Sigmoid colon (tissue), 7 donors: ENCODE measurements at places on chromosomes 7 and 10.
A peak's percentile ranks its signal among the peaks of the same experiment; 100 is the strongest.

DNA sequence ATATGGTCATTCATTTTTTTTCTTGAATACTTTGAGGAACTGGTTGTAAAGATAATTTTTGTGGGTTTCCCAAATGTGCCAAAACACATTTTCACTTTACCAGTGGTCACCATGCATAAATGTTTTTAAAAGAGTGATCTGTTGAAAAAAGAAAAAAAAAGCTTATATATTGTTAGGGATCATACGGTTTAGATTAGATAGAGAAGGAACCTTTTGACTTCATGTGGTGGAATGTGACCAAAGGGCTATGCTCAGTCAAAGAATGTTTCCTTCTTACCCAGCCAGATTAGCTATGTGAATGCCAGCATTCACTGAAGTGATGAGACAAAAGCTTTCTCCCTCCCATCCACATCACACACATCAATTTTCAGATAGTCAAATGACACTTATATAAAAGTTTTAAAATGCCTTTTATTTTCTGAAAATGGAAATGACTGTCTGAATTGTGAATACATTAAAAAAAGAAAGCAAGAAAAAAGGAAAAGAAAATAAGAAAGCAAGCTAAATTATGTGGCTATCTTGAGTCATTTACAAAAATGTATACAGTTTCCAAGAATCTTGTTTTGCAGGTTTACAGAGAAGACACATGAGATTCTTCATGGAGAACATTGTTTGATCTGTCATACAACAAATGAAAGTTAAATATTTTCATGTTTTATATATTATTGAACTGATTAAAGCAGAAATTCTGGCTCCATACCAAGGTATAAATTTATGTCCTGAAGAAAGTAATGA lies 8.6 kb upstream of the CPED1 start:
- no peak for DNase-seq

DNA sequence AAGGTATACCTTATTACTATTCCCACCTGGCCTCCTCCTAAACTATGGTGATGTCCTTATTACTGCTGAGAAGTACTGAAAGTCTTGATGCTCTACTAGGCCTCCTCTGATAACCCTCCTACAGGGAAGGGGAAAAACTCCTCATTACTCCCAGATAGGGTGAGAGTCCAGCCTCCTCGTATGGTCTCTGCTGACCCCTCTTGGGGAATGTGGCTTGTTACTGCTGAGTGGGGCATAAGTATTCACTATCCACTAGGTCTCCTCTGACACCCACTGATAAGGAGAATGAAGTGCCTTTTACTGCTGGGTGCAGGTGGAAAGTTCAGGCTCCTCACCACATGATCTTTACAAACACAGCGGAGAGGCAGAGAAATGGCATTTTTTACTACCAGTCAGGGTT lies 222.9 kb downstream of the CHRM2 start:
- no peak for DNase-seq

DNA sequence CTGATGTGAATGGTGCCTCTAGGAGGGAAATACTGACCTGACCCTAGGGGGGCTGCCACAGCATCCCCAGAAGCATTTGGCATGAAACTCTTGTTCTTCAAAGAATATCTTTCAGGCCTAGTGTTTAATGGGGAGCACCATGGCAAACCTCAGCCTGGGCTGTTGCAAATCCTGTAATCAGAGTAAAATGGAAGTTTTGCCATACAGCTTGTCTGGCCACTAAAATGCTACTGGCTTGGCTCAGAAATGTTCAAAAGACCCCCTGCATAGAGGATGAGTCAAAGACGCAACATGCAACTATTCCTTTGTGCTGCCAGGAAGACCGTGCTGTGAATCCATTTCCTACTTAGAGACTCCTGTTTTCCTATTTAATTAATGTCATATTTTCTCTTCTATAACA lies 26.7 kb downstream of the HECW1 start:
- no peak for DNase-seq

- DNase-seq = no peak
These were observed 23.5 kb upstream of the NRP1 start for GRCh38 chr10:33358016-33358415.

DNA sequence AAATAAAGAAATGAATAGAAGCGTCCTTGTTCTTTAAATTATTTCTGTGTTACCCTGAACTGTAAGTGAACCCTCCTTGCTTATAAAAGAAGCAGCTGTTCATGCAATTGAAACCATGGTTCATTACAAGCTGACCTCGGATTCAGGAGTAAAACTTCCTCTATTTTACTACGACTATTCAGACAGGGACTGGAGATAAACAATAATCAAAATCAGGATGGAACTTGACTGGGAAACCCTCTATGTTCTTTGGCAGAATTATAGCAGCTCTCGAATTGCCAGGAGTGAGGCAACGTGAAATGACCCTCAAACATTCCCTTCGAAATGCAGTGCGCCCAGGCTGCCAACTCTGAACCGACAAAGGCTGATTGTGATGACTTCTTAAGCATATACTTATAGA lies 172.1 kb downstream of the CYP26A1 start:
- no peak for DNase-seq

DNA sequence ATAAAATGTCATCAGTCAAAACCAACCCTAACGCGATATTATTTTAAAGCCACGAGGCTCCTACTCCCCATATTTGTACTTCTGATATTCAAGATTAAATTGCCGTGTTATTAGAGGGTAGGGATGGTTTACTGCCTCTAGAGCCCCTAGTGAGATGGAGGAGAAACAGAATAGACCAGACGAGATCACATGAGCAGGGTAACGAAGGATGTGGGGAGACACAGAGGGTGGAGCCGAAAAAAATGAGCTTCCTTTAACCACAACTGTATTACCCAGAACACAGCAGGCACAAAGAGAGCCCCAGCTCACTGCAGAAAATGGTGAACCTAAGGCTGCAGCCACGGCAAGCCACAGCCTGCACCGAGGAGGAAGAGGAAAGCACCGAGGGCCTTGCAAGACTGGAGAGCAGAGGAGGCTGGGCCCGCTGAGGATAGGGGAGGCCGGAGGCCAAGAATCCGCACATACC lies 14.3 kb downstream of the ZC3HAV1 start:
- DNase-seq = no peak

DNA sequence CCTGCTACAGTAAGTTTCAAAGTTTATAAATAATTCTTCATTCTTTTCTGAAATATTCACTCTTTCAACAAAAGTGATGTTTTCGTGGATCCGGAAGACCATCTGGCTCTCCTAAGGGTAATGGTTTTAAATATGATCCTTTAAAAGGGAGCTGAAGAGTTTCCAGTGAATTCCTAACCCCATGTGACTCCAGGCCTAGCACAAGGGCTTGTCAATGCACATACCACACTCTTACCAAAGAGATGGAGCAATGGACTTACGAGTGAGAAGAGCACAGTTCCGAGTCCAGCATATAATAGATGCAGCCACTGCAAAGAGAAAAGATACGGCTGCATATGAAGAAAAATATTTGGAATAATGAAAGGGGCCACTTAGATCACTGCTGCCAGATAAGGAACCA lies 32.1 kb upstream of the GATAD1 start:
- DNase-seq = no peak

- DNase-seq = no peak
These were observed 948.8 kb upstream of the POT1 start for GRCh38 chr7:125878235-125878956.

GRCh38 chr7:37452346-37452745 lies 3.7 kb upstream of the ELMO1 start:
- DNase-seq = no peak

GRCh38 chr10:77325233-77325537 lies 312.4 kb downstream of the KCNMA1 start:
- no peak for DNase-seq

- no peak for DNase-seq
These were observed 9.1 kb downstream of the SLC13A4 start for GRCh38 chr7:135718794-135719437.

DNA sequence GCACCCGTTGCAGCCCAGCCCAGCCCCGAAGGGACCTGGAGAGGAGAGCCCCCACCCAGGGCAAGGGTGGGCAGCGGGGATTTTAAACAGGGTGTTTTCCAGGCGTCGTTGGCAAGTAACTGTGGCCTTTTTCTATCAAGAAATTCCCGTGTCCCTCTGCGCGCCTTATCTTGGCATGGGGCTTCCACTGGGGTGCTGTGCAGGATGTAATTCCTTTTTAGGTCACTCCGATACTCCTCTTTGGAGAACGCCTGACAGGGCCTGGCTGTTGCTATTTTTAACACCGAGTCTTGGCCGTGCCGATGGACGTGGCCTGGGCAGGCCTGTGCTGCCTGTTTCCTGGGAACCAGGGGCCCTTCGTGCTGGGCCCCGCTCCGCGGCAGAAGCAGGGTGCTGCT lies 93.8 kb downstream of the INPP5A start:
- DNase-seq = peak; percentile 96

DNA sequence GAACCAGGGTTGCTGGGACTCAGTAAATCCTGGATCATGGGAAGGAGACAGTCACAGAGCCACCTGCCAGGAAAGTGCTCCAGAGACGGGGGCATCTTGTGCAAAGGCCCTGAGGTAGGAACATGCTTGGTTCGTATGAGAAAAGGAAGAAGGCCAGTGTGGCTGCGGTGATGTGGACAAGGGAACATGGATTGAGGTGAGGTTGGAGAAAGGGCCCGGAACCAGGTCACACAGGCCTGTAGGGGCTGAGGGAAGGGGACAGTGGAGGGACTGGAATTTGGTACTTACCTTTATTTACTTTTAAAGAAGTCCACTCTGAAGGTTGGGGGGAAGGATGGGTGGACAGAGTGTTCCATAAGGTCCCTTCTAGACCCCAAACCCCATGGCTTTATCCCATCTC lies 32.9 kb upstream of the CXCL12 start:
- DNase-seq = no peak
